ENCODE measurements at places on chromosomes 6 and 20. TPM values are rescaled to one million over a fixed set of nuclear protein-coding genes. Genes with fewer than 3 reads are reported as not detected.

MLIP gene
- not detected for total RNA-seq

DNA sequence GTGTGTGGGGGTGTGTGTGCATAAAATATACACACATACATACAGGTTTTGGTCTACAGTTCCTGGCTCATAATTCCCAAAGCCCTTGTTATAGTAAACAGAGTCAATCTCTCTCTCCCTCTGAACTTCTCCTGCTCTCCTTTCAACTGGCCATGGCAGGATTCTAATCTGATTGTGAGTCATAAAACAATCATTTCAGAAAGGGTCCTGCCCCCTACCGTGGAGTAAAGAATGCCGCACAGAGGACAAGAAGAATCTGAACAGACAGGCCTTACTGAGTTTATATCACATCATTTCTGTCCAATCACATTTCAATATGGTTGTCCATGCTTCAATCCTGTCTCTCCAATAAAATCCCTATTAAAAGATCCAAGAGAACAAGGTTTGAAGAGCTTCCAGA is 416.9 kb downstream of the FRK start:
- H3K27me3 ChIP-seq: no peaks in the 10 kb centered on the region
- H3K27ac ChIP-seq: no peak overlapping the region
- H3K36me3 ChIP-seq: no peaks in the 10 kb centered on the region
- H3K4me1 ChIP-seq: no peaks in the 10 kb centered on the region

GRCh38 chr6:37582306-37582705 is 82.6 kb upstream of the CCDC167 start:
- DNase-seq: no peak
- no peak overlapping the region for H3K27ac ChIP-seq
- no peaks in the 10 kb centered on the region for H3K36me3 ChIP-seq
- H3K4me1 ChIP-seq: no peaks in the 10 kb centered on the region

DNA sequence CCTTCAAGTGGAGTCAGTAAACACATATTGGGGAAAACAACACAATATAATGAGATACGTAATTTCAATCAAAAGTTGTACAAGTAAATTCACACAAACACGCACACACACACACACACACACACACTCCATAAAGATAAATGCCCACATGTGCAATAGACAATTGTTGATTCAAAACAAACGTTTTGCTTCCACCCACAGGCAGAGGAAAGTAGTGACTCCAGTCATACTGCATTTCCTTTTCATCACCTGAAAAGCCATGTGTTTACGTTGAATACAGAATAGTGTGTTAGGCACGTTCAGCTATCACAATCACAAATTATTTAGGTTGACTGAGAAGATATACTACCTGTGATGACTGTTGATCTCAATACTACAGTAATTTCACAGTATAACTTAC is 443.8 kb upstream of the MANEA start:
- no peak for DNase-seq
- H3K27ac ChIP-seq: no peak overlapping the region
- H3K4me1 ChIP-seq: no peaks in the 10 kb centered on the region

GGTLC1 gene
- not detected for total RNA-seq

KIF6 gene
- not detected for total RNA-seq

RFX6 gene
- total RNA-seq: not detected

GRCh38 chr6:109182578-109182977 is 87.3 kb downstream of the CEP57L1 start:
- no peak overlapping the region for H3K27ac ChIP-seq
- no peak for DNase-seq
- no peaks in the 10 kb centered on the region for H3K4me1 ChIP-seq
- no peak overlapping the region for H3K4me3 ChIP-seq
- H3K27me3 ChIP-seq: peaks cover 8% of the 10 kb centered on the region

RHAG gene
- total RNA-seq: not detected

DNA sequence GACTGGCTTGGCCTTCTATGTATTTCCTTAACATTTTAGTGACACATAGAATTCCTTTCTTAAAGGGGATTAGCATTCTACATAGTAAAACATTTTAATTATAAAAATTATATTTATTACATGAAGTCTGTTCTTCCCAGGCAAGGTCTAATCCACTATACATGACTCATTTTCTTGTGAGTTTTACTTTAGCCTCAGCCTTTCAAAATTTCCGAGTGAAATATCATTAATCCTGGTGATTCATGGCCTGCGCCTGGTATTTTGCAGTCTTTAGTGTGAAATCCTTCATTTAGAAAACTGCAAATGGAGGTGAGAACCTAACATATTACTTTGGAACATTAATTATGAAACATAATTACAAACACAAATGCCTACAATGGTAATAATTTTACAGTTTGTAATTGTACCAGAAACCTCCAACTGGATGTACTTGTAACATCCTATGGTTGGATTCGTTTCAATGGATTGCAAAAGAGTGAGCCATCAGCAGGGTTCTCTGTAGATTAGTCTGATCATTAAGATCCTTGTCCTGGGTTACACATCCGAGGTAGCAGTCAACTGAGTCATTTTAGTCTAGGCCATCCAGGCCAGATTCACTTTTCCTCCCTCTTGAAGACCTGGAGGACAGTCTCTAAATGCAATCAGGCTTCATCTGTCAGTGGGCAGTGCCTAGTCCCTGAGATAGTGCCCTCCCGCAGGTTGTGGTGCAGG is 272.0 kb downstream of the PACRG start:
- no peak overlapping the region for H3K4me3 ChIP-seq
- H3K4me1 ChIP-seq: no peaks in the 10 kb centered on the region
- no peaks in the 10 kb centered on the region for H3K27me3 ChIP-seq
- H3K27ac ChIP-seq: no peak overlapping the region

GRCh38 chr6:125596020-125596419 is 153.4 kb upstream of the HEY2 start:
- no peak for DNase-seq
- no peaks in the 10 kb centered on the region for H3K27me3 ChIP-seq
- H3K36me3 ChIP-seq: no peaks in the 10 kb centered on the region

EBF4 gene
- 4.2 TPM for total RNA-seq

GRCh38 chr6:35955071-35955470 is 34.2 kb upstream of the SRPK1 start:
- peaks cover 18% of the 10 kb centered on the region for H3K27me3 ChIP-seq
- no peaks in the 10 kb centered on the region for H3K4me1 ChIP-seq
- no peaks in the 10 kb centered on the region for H3K36me3 ChIP-seq
- no peak for DNase-seq
- no peak overlapping the region for H3K4me3 ChIP-seq
- H3K27ac ChIP-seq: no peak overlapping the region

TGM3 gene
- total RNA-seq: not detected

DNA sequence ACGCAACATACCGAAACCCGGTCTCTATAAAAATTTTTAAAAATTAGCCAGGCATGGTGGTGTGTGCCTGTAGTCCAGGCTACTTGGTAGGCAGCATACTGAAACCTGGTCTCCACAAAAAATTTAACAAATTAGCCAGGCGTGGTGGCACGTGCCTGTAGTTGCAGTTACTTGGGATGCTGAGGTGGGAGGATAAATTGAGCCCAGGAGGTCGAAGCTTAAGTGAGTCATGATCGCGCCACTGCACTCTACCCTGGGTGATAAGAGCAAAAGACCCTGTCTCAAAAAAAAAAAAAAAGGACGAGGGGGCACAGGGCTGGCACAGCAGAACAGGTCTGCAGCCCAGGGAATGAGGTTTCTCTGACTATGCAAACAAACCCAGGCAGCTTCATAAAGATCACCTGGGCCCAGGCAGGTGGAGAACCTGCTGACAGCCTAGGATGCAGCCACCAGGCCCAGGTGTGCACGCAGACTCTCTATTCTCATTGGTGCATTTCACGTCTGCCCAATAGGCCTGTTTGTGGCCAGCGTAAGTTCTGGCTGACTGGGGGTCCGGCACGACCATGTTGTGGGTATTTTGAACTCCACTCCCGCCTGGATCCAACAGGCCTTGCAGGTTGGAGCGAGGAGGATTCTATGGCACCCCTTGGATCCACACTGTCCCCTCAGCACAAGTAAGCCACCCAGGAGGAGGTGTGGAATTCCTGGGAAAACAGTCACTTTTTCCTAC is 204.5 kb downstream of the PREX1 start:
- H3K4me3 ChIP-seq: no peak overlapping the region
- H3K27me3 ChIP-seq: peaks cover 4% of the 10 kb centered on the region
- H3K36me3 ChIP-seq: peaks cover 46% of the 10 kb centered on the region
- no peak for DNase-seq
- H3K27ac ChIP-seq: no peak overlapping the region

SCGN gene
- total RNA-seq: not detected

DNA sequence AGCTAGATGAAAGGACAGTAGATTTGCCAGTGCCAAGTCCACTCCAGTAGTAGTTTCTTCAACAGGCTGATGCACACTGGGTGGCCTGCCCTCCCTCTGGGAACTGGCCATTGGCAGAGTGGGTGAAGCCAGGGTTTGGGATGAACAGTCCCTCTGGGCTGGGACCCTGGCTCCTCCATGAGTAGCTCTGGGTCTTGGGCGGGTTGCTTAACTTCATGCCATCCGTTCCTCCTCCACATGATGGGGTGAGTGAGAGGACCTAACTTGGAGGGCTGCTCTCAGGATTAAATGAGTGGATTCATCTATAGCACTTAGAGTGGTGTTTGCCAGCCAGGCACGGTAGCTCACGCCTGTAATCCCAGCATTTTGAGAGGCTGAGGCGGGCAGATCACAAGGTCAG is 47.2 kb downstream of the PLAGL2 start:
- H3K27ac ChIP-seq: no peak overlapping the region
- no peaks in the 10 kb centered on the region for H3K4me1 ChIP-seq
- no peak for DNase-seq
- no peak overlapping the region for H3K4me3 ChIP-seq

SLC32A1 gene
- not detected for total RNA-seq

DNA sequence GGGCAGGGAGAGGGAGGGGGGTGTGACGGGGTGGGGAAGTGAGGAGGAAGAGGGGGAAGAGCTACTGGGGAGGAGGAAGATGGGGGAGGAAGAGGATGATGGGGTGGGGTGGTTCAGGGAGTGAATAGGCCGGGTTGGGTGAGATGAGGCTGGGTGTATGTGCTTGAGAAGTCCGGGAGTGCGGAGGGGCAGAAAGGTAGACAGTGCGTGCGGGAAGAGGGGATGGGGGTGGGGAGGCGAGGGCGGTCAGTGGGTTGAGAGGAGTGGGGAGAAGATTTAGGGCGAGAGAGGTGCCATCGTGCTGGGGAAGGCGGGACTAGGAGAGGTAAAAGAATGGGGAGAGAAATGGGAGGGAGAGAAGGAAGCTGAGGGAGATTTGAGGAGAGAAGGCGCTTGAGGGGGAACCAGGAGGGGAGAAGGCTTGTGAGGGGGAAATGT is 30.9 kb upstream of the NOTCH4 start:
- H3K4me1 ChIP-seq: peaks cover 11% of the 10 kb centered on the region
- DNase-seq: no peak
- no peak overlapping the region for H3K27ac ChIP-seq
- H3K36me3 ChIP-seq: no peaks in the 10 kb centered on the region
- no peaks in the 10 kb centered on the region for H3K27me3 ChIP-seq

GRCh38 chr20:48962421-48962820 is 40.9 kb downstream of the ARFGEF2 start:
- no peak for DNase-seq
- H3K4me3 ChIP-seq: no peak overlapping the region
- H3K36me3 ChIP-seq: peaks cover 13% of the 10 kb centered on the region
- H3K27ac ChIP-seq: no peak overlapping the region
- H3K4me1 ChIP-seq: no peaks in the 10 kb centered on the region

- no peaks in the 10 kb centered on the region for H3K36me3 ChIP-seq
- no peaks in the 10 kb centered on the region for H3K27me3 ChIP-seq
- H3K4me3 ChIP-seq: no peak overlapping the region
- DNase-seq: no peak
- peaks cover 5% of the 10 kb centered on the region for H3K4me1 ChIP-seq
Observed at GRCh38 chr6:9089724-9090123, 654.4 kb upstream of the SLC35B3 start.

DNA sequence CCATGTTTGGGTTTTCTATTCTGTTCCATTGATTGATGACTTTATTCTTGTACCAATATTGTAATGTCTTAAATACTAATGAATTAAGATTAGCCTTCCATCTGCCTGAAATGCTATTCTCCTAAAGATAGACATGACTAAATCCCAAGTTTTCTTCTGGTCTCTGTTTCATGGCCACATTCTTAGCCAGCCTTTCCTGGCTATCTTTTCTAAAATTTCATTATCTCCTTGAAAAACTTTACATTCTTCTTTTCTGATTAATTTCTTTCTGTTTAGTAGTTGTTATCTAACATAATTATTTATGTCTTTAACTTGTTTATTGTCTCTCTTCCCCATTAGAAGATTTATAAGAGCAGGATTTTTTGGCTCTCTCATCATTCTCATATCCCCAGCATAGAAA is 4.4 kb upstream of the PRIM2 start:
- peaks cover 3% of the 10 kb centered on the region for H3K4me1 ChIP-seq
- no peak overlapping the region for H3K27ac ChIP-seq
- H3K27me3 ChIP-seq: peaks cover 16% of the 10 kb centered on the region
- H3K36me3 ChIP-seq: no peaks in the 10 kb centered on the region

ABHD16B gene
- not detected for total RNA-seq

GRCh38 chr20:38299963-38300362 is 4.0 kb upstream of the BPI start:
- no peaks in the 10 kb centered on the region for H3K36me3 ChIP-seq
- no peak for DNase-seq
- H3K4me1 ChIP-seq: no peaks in the 10 kb centered on the region
- H3K27ac ChIP-seq: no peak overlapping the region

DNA sequence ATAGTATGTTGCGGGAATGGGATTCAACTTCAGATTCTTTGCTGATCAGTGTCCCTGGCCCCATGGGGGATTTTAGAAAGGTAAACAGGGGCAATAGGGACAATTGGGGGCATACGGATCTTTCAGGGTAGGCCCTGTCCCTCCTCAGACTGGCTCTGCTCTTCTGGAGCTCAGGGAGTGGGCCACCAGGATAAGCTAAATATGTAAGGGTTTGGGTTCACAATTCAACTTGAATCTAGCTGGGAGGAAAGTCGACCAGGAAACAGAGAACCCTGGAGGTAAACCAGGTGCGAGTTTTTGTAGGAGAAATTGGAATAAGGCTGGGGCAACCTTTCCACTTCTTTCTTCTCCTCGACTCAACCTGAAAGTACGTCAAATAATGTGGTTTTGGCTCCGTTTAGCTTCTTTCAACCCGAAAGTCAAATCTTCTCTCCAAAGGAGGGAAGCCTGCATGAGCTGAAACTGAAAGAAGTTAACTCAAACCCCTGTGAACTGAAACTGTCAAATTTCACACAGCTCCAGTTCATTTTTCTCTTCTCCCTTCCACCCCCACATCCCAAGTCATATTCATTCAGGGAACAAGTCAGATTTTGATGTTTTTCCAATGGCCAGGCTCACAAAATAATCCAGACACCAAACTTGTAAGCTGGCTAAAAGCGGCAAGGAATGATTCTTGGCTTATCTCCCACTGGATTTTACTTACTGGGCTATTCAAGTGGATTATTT is 278.2 kb downstream of the CLIC5 start:
- no peak for DNase-seq
- no peak overlapping the region for H3K4me3 ChIP-seq
- no peaks in the 10 kb centered on the region for H3K36me3 ChIP-seq

DNA sequence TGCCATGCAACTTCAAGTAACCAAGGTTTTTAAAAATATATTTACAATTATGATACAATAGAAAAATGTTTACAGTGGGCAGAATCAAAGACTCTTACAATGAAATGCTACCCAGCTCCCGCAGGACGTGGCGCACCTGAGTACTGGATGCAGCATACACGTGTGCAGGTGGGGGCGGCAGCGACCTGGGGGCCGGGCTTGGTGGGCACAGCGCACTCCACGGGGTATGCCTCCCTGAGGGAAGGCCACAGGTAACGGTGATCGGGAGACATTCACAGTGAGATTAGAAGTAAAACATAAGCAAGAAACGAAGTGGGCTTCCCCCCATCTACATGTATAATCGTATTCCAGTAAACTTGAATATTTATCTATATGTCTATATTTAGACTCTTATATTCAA is 54.2 kb downstream of the WDR27 start:
- no peak overlapping the region for H3K27ac ChIP-seq
- H3K36me3 ChIP-seq: no peaks in the 10 kb centered on the region
- no peak for DNase-seq

CFB gene
- not detected for total RNA-seq
